ENCODE measurements at places on chromosomes 7 and 10. TPM values are rescaled to one million over a fixed set of nuclear protein-coding genes. Genes with fewer than 3 reads are reported as not detected.

DNA sequence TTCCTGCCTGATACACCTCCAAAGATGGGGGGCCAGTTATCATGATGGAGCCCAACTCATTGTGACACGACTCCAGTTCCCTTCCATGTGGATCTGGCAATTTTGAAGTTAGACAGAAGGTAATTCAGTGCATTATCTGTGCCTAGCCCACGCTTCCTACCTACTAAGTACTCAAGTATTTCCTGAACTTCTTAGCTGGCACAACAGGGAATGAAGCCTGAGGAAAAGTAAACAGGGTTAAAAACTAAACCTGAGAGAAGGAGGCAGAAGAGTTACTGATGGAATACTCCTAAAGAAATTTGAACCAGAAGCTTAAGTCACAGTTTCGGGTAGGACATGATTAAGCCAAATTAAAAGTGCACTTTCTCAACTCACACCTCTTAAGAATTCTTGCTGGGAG lies 1.1 kb upstream of the SEC31B start:
- DNase-seq = no peak

DNA sequence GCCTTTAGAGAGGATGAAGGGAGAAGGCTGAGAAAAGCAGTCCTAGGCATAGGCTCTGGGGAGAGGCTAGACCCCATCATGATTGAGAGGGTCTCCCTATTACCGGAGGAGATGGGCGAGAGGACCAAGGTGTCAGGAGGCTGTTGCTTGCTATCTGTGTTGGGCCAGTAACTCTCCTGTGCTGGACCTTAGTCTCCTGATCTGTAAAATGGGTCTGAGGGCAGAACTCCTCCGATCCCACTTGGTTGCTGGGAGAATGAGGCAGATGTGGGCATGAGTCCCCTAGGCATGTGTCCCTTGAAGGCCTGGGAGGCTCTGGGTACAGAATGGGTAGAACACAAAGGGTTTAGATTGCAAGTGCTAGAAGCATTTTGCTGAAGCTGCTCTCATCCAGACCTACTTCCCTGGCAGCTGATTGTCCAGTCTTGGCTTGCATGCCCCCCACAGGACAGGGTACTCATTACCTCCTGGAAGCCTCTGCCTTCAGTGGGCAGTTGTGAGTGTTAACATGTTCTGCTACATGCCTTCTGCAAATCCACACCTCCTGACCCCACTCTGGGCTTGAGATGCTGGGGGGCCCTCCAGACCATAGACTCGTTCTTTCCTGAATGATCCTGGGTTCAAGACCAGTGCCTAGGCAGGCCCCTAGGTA lies 4.4 kb downstream of the ZMIZ1 start:
- DNase-seq = no peak

The C10orf53 gene
- not detected for total RNA-seq

The AHR gene
- 37.7 TPM for total RNA-seq

- DNase-seq = no peak
Measured at GRCh38 chr10:130747946-130748345, 563.6 kb downstream of the TCERG1L start.

DNA sequence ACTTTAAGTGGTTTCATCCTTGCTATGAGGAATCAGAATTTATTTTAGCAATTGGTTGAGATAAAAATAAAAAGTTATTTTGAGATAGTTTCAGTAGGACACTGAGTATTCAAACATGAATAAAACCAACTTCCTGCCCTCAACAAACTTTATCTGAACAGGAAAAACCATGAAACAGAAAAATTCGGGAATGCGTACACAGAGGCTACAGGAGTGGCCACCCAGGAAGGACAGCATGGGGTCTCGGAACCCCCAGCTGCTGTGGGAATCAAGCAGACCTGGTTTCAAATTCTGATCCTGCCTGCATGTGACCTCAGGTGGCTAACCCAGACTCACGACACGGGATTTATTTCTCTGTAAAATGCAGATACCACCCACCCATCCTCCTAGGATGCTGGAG lies 49.0 kb upstream of the GRID1 start:
- no peak for DNase-seq

GRCh38 chr10:104706886-104707285 lies 65.8 kb downstream of the SORCS3 start:
- DNase-seq = no peak

DNA sequence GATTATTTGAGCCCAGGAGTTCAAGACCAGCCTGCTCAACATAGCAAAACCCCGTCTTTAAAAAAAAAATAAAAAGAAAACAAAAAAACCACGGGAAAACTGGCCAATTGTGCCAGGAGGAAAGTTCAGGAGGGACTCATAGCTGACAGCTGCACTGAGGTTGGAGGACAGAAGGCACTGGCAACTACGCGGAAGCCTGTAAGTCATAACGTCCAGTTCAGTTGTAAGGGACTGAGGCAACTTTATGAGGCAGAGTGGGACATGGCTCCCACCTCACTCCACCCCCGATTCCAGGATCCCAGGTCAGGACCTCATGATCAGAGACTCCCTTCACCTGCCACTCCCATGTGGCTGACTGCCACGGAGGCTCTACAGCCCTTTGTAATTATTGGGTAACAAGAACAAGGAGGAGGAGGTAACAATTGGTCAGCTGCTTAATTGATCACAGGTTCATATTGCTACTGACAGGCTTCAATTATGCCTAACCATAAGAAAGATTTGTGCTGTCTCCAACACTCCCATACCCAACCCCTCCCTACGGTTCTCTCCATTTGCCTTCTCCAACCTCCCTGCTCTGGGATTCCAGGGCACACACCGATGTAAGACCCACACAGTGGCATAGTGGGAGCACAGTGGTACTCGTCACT lies 1.9 kb upstream of the CCL24 start:
- DNase-seq = no peak

DNA sequence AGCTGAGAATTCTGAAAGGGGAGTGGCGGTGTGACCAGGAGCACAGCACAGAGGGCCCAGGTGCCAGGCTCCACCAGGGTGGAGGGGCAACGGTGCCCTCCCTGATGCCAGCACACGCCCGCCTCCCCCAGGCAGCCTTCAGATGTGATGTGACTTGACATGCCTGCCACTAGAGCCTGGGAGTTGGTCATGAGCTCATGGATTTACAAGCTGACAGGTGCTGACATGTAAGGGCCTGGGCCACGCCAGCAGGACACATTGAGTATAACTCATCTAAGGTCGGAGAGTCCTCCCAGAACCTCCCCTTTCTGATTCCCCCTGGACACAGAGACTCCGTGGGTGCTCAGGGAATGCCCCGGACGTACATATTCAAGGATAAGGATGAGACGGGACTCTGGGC lies 74.2 kb downstream of the LSM5 start:
- DNase-seq = no peak

The ZPBP gene
- not detected for total RNA-seq

GRCh38 chr7:127816354-127817190 lies 164.6 kb downstream of the SND1 start:
- DNase-seq = no peak

GRCh38 chr10:79898597-79899325 lies 50.1 kb downstream of the SFTPD start:
- DNase-seq = no peak

The RELN gene
- total RNA-seq = not detected

All from activated CD4-positive, alpha-beta memory T cell treated with anti-CD3 and anti-CD28 coated beads, Interleukin-2, amount 10 ng/mL, durations not matched to agents 7 days and 5 days (primary cell).